ENCODE measurements at places on chromosomes 11 and 22.

- DNase-seq = no peak
These were observed 27.0 kb downstream of the KMT5B start for GRCh38 chr11:68186061-68186460.

DNA sequence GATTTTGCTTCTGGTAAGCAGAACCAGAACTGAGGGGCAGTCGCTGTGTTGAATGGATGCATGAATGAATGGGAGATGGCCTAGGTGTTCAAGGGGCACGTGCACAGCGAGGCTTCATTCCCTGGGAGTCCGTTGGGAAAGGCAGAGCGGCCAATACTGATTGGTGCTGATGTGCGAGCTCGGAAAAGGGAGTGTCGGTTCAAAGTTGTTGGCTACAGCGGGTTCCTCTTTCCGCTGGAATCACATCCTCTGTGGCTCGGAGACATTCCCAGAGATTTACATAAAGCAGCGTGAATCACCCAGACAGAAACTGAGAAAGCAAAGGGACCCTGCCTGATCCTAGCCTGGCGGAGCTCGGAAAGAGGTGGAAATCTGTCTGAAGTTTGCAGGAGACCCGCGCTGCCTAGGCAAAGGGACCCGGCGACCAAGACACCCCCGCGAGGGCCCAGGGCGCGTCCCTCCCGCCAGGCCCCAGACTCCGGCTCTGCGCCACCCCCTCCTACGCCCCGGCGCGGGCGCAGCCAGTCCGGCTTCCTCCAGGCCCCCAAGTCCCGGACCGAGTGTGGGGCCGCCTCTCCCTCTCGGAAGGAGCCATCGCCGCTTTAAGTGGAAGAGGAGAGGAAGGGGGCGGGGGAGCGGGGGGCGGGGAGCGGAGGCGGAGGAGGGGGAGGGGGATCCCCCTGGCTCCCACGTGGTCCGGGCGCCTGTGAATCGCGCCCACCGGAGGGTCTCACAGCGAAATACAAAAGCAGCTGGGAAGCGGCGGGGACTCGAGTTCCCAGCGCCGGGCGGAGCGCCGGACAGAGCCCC is at the start of gene FJX1:
TSS of gene FJX1 (plus strand) at position 774 of the 810 bp plus-strand sequence. CDS start 177 bp downstream, outside the sequence.
- DNase-seq = peak; percentile 60

GRCh38 chr22:29541845-29542244 is 11.7 kb downstream of the THOC5 start:
- DNase-seq = no peak

- DNase-seq = no peak
These were observed 25.6 kb downstream of the SMCO4 start for GRCh38 chr11:93517611-93518010.

GRCh38 chr11:1858154-1858553 is 5.3 kb downstream of the LSP1 start:
- no peak for DNase-seq

- DNase-seq = no peak
These were observed 21.4 kb downstream of the TUB start for GRCh38 chr11:8102296-8102915.

- no peak for DNase-seq
These were observed 70.4 kb downstream of the IGLL1 start for GRCh38 chr22:23509571-23510302.

- no peak for DNase-seq
These were observed 5.5 kb upstream of the DUSP18 start for GRCh38 chr22:30673136-30673535.
